OCI-LY7 (cell line): ENCODE measurements at places on chromosomes 7 and 10.
A peak's percentile ranks its signal among the peaks of the same experiment; 100 is the strongest.

DNA sequence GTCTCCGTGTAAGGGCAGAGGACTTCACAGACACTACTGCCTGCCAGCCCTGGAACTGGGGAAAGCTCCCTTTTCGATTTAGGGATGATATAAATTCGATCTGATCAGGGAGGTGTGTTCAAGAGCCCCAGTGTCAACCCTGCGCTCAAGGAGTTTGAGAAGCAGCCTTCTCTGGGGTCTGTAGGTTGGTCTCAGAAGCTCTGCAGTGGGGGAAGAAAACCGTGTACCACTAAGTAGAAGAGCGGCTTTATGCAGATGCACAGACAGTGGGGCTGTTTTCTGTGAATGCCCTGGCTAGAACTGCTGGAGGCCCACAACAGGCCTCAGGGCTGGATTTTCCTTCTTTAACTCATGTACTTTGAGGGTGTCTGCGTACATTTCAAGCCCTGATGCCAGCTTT, 6.3 kb upstream of the TBX20 start:
- DNase-seq = no peak

- no peak for DNase-seq
These were observed 107.9 kb upstream of the FEZF1 start for GRCh38 chr7:122412441-122412840.

- DNase-seq = no peak
These were observed 88.9 kb upstream of the NEBL start for GRCh38 chr10:20986049-20986448.

GRCh38 chr7:135924302-135924701, 52.9 kb downstream of the MTPN start:
- no peak for DNase-seq

- no peak for DNase-seq
These were observed 69.2 kb upstream of the SLC39A12 start for GRCh38 chr10:17882557-17882956.

- no peak for DNase-seq
These were observed 167.7 kb downstream of the NXPH1 start for GRCh38 chr7:8601121-8601520.

GRCh38 chr7:18626717-18627116, 131.2 kb downstream of the HDAC9 start:
- DNase-seq = no peak

DNA sequence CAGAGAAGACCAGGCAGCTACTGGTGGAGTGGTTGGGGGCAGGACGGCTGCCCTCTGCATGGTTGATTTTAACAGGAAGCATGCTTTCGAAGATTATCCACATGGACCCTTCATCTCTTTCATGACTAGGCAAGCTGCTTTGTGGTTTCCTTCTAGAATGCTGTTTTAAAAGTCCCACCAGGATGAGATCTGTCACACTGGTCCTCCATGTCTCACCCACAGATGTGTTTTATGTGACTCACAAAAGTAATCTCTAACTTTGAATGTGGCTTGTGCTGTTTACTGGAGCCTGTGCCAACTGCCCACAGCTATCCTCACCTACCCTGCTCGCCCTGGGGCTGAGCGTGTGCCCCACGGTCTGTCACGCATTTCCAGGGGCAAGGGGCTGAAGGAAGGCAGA, 188.8 kb downstream of the GFRA1 start:
- no peak for DNase-seq

- no peak for DNase-seq
These were observed 151.2 kb upstream of the MINDY3 start for GRCh38 chr10:16011548-16011947.

- no peak for DNase-seq
These were observed 249.8 kb upstream of the HPS1 start for GRCh38 chr10:98696516-98696915.

GRCh38 chr10:42943025-42943818, 133.6 kb upstream of the RET start:
- DNase-seq = no peak

- peak; percentile 26 for DNase-seq
These were observed 103.6 kb downstream of the LYZL1 start for GRCh38 chr10:29392376-29393021.

DNA sequence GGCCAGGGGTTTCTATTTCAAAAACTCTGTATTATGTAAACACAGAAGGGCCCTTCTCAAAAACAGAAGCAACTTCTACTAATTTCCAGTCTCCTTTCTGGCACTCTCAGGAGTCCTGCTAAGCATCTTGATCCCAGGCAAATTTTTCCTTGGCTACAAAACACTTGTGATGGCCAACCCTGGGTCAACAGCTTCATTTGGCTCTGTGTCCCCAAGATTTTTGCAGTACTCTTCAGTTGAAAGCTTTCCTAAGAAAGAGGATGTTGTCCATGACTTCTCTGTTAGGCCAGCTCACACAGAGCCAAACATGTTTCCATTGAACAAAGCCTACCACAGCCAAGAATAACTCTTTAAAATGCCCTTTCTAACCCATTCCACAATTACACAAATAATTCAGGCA, 99.0 kb upstream of the EGR2 start:
- DNase-seq = no peak

GRCh38 chr10:43117031-43117776, 21.0 kb upstream of the CSGALNACT2 start:
- DNase-seq = no peak

- DNase-seq = peak; percentile 12
These were observed 7.4 kb upstream of the STEAP4 start for GRCh38 chr7:88314061-88314491.

DNA sequence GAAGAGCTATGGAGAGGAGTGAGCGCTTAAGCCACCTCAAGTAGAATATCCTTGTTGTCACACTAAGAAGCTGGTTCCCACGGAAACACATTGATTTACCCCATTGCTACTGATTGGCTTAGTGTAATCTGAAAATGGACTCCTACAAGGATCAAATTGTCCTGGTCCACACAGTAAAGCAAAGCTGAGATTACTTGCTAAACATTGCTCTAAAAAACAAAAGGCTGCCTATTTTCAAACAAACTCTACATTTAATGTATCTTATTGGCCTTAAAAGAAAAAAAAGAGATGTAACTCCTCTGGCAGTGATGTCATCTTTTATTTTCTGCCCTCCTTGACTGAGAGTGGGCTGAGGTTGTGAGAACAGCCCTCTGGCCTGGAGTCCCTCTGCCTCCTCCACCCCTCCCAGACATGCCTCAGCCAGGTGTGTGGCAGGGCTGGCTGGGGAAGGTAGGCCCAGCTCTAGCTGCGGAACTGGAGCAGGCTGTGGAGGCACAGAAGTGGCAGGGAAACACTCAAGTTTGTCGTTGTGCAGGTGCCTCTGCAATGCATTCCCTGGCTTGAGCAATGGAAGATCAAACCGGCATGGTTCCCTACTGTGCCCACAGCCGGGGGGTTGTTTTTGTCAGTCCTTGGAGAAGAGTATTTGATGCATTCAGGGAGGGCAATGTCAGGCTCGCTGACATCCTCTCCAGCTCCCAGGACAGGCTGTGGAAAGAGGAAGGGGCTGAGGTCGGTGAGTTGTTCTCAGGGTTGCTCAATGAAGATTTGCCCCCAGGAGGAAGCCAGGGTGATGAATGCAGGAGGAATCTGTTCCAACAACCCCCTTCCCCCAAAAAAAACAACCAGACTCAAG, 9.1 kb downstream of the KLF6 start:
- no peak for DNase-seq

DNA sequence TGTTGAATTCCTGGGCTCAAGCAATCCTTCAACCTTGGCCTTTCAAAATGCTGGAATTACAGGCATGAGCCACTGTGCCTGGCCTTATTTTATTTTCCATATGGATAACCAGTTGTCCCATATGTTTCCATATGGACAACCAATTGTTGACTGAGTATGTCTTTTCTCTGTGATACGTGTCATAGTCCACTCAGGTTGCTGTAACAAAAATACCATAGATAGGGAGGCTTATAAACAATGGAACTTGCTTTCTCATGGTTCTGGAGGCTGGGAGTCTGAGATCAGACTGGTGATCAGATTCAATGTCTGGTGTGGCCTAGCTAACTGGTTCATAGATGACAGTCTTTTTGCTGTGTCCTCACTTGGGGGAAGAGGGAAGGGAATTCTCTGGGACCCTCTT, 19.4 kb downstream of the AHCYL2 start:
- no peak for DNase-seq

- DNase-seq = no peak
These were observed 146.0 kb downstream of the CCDC201 start for GRCh38 chr7:45726883-45727282.

- no peak for DNase-seq
These were observed 94.7 kb upstream of the SLC25A13 start for GRCh38 chr7:96416599-96416998.

DNA sequence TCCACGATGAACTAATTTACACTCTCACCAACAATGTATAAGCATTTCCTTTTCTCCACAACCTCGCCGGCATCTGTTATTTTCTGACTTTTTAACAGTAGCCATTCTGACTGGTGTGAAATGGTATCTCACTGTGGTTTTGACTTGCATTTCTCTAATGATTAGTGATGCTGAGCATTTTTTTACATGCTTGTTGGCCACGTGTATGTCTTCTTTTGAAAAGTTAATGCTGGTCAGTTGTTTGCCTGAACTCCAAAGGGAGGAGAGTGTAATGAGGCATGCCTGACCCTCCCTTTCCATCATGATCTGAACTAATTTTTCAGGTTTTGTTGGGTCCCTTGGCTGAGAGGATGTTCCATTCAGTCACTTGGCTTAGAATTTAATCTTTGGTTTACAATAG, 50.7 kb upstream of the SVIL start:
- DNase-seq = no peak

DNA sequence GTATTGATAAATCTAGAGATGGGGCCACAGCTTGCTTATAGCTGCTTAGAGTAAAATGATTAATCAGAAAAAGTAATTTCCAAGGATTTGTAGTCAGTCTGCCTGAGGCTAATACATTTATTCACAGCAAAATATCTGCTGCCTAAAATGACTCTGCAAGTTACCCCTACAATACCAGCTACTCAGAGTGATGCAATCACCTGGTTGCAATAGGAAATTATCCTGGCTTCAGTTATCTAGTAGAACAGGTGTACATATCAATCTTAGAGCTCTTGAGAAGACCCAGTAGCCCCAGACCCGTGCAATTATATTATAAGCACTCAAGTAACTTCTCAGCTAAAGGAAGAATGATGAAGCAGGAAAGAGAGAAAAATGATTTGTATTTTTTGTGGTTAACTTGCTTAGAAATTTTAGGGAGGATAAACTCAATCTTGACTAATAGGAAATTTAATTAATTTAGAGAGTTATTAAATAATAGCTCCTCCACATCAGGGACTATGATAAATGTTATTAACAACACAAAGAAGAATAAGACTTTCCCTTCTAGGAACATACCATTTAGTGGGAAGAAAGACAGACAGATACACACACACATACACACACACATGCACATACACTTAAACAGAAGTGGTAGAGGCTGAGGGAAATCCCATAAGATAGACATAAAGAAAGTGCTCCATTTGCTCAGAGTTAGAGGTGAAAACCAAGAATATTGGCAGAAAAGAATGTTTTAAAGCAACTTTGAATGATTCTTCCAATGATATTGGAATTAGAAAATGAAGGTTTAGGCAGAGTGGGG, 140.4 kb upstream of the PRSS1 start:
- DNase-seq = no peak

- DNase-seq = peak; percentile 46
These were observed 131.3 kb downstream of the FAM53B start for GRCh38 chr10:124612611-124613498.

DNA sequence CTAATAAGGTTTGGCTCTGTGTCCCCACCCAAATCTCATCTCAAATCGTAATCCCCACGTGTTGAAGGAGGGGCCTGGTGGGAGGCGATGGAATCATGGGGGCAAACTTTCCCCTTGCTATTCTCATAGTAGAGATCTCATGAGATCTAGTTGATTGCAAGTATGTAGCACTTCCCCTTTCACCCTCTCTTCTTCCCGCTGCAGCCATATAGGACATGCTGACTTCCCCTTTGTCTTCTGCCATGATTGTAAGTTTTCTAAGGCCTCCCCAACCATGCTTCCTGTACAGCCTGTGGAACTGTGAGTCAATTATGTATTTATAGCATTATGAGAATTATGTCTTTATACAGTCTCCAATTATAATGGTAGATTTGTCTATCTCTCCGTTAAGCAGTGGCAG, 594.5 kb downstream of the ACTR3B start:
- DNase-seq = no peak

DNA sequence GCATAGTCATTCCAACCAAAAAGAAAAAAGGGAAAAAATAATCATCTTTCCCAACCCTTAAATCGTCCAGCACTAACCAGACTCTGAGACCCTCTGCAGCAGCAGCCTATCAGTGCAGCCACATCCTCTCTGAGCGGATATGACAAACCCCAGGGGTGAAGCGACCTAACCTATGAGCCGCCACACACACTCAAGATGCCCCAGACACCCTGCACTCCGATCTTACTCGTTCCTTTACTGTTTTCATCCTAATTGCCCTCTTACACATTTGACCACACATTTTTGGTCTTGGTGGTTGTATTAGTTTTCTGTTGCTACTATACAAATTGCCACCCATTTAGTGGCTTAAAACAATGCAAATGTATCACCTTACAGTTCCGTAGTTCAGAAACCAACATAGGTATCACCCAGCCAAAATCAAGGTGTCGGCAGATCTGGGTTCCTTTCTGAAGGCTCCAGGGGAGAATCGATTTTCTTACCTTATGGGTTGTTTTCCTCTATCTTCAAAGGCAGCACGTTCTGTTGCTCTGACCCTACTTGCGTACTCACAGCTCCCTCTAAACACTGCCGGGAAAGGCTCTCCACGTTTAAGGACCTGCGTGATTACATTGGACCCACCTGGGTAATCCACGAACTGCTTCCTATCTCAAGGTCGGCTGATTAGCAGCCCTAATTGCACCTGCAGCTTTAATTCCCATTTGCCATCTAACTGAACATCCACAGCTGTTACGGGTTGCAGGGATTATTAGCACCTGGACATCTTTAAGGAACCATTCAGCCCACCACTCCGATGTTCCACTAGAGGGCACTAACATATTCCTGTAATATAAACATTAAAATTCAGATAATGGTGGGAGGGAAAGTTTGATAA, 37.3 kb upstream of the PRSS1 start:
- peak; percentile 74 for DNase-seq

DNA sequence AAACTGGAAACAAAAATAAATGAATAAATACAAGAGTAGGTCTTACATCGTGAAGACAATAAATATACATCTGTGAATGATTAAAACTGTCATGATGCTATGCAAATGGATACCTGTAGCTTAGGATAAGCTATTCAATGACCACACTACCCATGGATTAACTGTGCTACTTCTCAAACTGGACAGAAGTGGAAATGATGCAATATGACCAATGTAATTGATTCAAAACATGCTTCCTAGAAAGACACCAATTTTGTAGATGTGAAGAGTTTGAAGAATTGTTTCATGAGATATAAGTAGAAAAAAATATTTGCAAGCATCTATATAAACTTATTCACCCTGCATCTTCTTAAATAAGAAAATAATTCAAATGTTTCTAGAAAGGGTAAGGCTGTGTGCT, 36.1 kb downstream of the TFPI2 start:
- DNase-seq = no peak

- DNase-seq = peak; percentile 63
These were observed 86.0 kb downstream of the FANK1 start for GRCh38 chr10:125982260-125982948.

DNA sequence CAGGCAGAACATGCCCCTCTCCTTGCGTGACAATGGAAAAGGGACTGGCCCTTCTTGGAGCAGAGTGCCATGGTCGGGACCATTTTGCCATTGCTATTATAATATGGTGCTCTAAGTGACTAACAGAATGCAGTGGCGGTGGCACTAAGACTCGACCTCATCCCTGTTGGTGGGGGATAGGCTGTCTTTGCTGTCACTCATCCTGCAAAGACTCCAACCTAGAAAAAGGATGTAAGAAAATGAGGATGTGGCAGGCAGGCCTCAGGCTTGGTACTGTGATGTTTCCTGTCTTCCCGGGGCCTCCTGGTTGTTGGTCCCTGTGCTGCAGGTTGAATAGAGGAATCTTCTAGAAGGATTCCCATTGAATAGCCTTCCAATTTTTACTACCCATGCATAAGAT, 18.6 kb downstream of the BLNK start:
- no peak for DNase-seq
